ENCODE measurements at places on chromosomes 12 and 14. TPM values are rescaled to one million over a fixed set of nuclear protein-coding genes. Genes with fewer than 3 reads are reported as not detected.

RAD9B gene
- total RNA-seq: 1.9 TPM

C12orf60 gene
- 3.1 TPM for total RNA-seq

NANOG gene
- total RNA-seq: not detected

CNTN1 gene
- total RNA-seq: not detected

SSPN gene
- not detected for total RNA-seq

AKAP6 gene
- total RNA-seq: 1.5 TPM

NFYB gene
- total RNA-seq: 27.5 TPM

MIP gene
- total RNA-seq: not detected

GRCh38 chr12:15272376-15272775 lies 49.9 kb upstream of the PTPRO start:
- no peak for DNase-seq

- DNase-seq: no peak
Observed at GRCh38 chr14:60178820-60179219, 13.6 kb upstream of the DHRS7 start.

GRCh38 chr12:114820796-114821195 lies 136.8 kb upstream of the TBX3 start:
- no peak for DNase-seq

GRCh38 chr12:69059465-69060457 lies 126.8 kb upstream of the CPM start:
- DNase-seq: no peak

- no peak for DNase-seq
Observed at GRCh38 chr12:44431647-44432343, 444.3 kb downstream of the NELL2 start.

DNA sequence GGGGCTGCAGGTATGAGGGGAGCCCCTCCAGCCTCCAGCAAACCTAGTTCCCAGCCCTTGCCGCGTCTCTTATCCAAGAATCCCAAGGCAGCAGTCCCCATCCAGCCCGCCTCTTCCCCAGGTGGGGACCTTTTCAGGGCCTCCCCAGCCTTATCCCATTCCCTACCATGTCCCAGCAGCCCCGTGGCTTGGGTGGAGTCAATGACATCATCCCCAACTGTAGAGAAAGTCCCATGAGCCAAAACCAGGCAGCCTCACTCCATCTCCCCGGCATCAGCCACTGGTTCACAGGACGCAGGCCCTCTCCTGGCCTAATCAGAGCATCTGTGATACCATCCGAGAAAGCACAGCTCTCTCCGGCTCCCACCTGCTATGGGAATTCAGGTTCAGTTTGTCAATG lies 131.0 kb downstream of the NCOR2 start:
- DNase-seq: no peak

GRCh38 chr14:93031505-93032315 lies 84.0 kb downstream of the ITPK1 start:
- DNase-seq: no peak

DNA sequence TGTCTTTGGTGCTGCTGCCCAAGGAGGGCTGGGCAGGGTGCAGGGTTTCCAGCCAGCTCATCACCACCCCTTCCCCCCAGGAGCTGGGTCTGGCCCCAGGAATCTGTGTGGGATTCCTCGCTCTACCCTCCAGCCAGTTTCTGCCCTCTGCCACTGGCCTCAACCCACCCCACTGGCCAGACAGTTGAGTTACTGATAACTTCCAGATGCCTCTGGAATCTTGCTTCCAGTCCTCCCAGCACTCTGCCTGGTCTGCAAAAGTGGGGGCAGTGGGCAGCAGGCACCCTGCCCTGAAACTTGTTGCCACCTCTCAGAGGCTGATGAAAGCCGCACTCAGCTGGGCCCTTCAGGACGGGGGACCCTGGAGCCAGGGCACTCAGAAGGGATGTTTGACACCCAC lies 20.1 kb upstream of the TBX3 start:
- no peak for DNase-seq

- no peak for DNase-seq
Observed at GRCh38 chr12:122533856-122534255, 6.8 kb downstream of the KNTC1 start.

GRCh38 chr12:63302941-63303536 lies 152.0 kb upstream of the AVPR1A start:
- DNase-seq: no peak

GRCh38 chr12:94618995-94619695 lies 31.2 kb downstream of the TMCC3 start:
- DNase-seq: no peak

DNA sequence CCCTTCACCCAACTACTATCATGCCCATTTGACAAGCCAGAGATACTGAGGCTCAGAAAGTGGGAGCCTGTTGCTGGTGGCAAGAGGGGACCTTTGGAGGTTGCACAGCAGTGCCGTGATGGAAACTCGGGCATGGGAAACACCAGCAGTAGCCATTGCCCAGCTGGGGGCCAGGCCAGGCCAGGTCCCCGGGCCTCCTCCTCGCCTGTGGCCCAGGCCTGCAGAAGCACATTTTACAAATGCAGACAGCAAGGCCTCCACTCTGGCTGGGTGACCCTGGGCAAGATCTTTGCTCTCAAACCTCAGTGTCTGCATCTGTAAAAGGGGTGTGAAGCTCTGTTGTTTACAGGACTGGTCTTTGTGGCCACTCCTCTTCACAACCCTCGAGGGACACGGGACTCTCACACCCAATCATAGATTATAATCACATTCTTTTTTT lies 4.5 kb upstream of the SH2B3 start:
- DNase-seq: no peak

DNA sequence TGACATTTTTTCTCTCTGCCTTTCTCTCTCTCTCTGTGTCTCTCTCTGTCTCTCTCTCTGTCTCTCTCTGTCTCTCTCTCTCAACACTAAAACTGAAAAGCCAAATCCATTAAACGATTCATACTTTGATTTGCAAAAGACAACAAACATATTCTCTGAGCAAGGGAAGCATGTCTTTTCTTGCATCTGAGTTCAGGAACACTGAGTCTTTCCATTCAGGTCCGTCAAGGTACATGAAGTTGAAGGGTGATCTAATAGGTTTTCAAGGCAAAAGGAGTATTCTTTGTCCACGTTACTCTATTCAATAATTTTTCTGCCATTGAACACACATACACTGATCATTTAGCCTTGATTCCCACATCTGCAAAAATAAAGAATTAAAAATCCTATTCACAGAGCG lies 900.9 kb downstream of the BCL11B start:
- DNase-seq: no peak

All from CD8-positive, alpha-beta memory T cell (primary cell).